ENCODE measurements at places on chromosomes 2 and 18. TPM values are rescaled to one million over a fixed set of nuclear protein-coding genes. Genes with fewer than 3 reads are reported as not detected.
A peak's percentile ranks its signal among the peaks of the same experiment; 100 is the strongest.

DNA sequence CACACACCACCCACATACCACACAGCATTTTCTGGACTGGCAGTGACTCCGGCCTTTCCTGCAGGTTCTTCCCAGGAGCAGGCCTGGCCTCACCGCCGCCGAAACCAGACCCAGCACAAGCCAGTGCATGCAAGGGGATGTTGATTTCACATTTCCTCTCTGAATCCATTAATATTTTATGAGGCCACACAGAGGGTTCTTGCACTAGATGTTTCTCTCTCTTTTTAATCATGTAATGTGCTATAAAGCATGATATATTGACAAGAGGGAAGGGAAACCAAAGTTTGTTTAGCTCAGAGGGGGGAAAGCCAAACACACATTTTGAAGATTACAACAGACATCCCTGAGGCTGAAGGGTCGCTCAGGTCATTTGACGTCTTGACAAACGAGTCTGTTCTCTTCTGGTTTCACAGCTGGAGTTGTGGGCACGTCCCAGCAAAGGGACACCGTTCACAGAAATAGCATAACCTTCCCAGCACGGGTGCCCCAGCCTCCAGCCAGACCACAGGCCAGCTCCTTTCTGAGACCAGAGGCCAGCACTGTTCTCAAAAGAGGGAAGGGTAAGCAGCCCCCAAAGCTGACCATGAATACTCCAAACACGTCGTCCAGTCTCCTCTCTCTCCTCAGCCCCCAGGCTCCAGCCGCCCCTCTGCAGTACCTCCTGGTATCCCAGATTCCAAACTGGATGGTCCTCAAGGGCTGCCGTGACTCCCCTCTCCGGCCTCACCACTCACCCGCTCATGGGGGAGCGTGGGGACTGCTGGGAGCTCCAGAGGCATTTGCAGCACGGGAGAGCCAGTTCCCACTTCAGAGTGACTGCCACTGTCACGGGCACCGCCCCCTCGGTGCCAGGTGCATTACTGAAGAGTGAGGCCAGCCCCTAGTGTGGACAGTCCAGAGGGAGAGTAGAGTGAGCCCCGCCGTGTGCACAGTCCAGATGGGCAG lies 340.3 kb upstream of the SALL3 start:
- no peak overlapping the region for H3K4me3 ChIP-seq
- H3K27me3 ChIP-seq, result no peaks in the 10 kb centered on the region
- no peaks in the 10 kb centered on the region for H3K4me1 ChIP-seq
- H3K36me3 ChIP-seq, result no peaks in the 10 kb centered on the region
- no peak for DNase-seq

DNA sequence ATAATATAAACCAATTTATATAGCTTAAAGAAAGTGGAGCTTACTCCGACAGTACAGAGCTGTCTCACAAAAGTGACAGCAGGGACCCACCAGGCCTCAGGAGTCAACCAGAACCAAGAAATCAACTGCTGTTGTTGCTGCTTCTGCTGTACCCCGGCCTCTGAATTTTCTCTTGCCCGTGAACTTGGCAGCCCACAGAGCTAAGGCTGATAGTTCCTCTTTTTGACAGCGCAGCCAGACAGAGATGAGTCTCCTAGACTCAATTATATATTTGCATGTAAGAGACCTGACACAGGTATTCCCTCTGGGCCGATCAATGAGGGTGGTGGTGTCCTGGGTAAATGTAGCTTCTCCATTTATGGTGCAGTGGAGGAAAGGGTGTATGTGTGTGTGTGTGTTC lies 109.4 kb downstream of the KCTD1 start:
- no peaks in the 10 kb centered on the region for H3K27me3 ChIP-seq
- H3K27ac ChIP-seq, result no peak overlapping the region
- no peaks in the 10 kb centered on the region for H3K36me3 ChIP-seq
- H3K4me3 ChIP-seq, result no peak overlapping the region

GRCh38 chr2:163481515-163481914 lies 254.3 kb downstream of the FIGN start:
- H3K4me1 ChIP-seq, result no peaks in the 10 kb centered on the region
- H3K27me3 ChIP-seq, result 0 out of 2 replicates have a peak, but pooled peaks cover 3% of the 10 kb centered on the region
- H3K4me3 ChIP-seq, result no peak overlapping the region
- no peak for DNase-seq
- no peaks in the 10 kb centered on the region for H3K36me3 ChIP-seq
- no peak overlapping the region for H3K27ac ChIP-seq

The REG3A gene
- total RNA-seq, result not detected

The SKOR2 gene
- not detected for total RNA-seq

The FHL2 gene
- 404 TPM for total RNA-seq

GRCh38 chr2:54858021-54858681 lies 134.7 kb downstream of the EML6 start:
- no peak overlapping the region for H3K4me3 ChIP-seq
- DNase-seq, result peak; percentile 78
- no peaks in the 10 kb centered on the region for H3K27me3 ChIP-seq
- no peaks in the 10 kb centered on the region for H3K36me3 ChIP-seq

- H3K27ac ChIP-seq, result no peak overlapping the region
- H3K4me1 ChIP-seq, result no peaks in the 10 kb centered on the region
- no peaks in the 10 kb centered on the region for H3K27me3 ChIP-seq
- H3K36me3 ChIP-seq, result no peaks in the 10 kb centered on the region
Observed at GRCh38 chr2:223649554-223650533, 47.7 kb upstream of the SCG2 start.

- H3K36me3 ChIP-seq, result no peaks in the 10 kb centered on the region
- H3K4me1 ChIP-seq, result no peaks in the 10 kb centered on the region
- H3K27ac ChIP-seq, result no peak overlapping the region
- DNase-seq, result no peak
Observed at GRCh38 chr2:226692521-226693126, 107.0 kb downstream of the IRS1 start.

DNA sequence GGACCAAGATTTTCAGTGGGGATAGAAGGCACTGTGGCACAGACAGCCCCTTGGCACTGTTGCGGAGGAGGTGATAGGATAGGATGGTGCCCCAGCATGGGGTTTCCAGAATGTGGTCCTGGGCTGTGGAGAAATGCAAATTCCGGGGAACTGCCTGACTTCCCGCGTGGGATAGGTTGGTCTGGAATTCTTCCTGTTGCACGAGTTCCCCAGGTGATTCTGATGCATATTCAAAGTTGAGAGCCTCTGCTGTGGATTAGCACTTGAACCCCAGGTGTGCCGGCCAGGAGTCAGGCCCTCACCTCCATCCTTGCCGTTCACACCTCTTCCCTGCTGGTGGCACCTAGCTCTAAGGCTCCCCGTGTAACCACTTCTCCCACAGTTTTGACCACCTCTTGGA lies 15.5 kb downstream of the NCK2 start:
- no peak overlapping the region for H3K4me3 ChIP-seq
- H3K36me3 ChIP-seq, result no peaks in the 10 kb centered on the region
- H3K27me3 ChIP-seq, result no peaks in the 10 kb centered on the region
- no peak for DNase-seq

The CAPN13 gene
- total RNA-seq, result not detected

The CAVIN2 gene
- 2.8 TPM for total RNA-seq

The FBXO15 gene
- total RNA-seq, result 0.22 TPM

The TUBB8B gene
- not detected for total RNA-seq

The RUFY4 gene
- total RNA-seq, result not detected

DNA sequence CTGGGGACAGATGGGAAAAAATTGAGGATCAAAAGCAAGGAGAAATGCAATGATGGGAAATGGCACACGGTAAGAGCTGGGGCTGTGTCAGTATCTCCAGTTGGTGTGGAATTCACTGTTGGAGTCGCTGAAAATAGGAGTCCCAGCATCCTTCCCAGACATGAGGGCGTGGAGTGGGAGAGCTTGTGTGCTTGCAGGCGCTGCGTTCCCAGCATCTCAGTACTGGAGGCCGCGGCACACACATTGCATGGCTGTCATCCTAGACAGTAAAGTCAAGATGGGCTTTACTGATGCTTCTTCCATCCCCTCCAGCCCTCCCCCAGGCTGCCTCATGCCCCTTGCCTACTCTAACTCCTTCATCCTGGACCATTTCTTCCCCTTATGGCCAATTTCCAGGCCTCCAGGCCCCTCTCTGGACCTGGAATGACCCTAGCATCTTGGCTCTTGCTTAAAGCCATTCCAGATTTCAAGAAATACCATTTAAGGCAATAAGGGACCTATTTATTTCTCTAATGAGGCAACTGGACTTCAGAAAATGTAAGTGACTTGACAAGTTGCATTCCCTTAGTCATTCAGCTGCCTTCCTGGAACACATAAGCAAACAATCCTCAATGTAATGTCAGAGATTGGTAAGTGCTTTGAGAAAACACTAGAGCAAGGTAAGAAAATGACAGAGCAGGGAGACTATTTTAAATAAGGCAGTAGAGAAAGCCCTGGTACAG lies 70.5 kb upstream of the TTC39C start:
- no peaks in the 10 kb centered on the region for H3K36me3 ChIP-seq
- DNase-seq, result peak; percentile 59
- H3K27ac ChIP-seq, result no peak overlapping the region
- H3K4me3 ChIP-seq, result no peak overlapping the region
- peaks cover 8% of the 10 kb centered on the region for H3K4me1 ChIP-seq

DNA sequence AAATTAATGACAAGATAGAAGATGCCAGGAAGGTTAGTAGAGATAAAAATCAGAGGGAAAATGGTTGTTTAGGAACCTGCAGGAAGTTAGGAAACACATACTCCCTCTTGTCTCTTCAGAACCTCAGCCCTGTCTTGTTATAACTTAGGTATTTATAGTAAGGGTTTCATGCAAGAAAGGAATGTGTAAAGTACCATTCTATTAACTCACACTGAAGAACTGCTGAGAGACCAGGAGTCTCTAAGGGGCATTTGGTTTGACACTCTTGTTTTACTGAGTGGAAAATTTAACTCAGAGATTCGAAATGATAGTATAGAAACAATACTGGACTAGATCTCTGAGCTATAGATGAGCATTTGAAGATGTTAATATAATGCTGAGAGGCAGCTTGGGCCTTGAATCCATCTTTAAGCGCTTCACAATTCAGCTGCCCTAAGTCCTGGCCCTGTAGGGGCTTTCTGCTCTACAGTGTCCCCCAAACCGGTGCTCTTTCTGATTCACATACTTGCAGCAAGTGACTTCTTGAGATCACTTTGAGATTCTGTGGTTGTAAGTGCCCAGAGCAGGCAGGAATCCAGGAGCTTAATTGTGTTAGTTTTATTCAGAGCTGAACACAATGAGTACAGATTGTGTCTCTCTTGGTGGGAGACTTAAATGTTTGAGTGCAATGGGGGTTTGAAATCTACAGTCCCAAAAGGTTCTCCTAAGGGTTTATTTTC lies 235.0 kb upstream of the RGPD4 start:
- H3K4me3 ChIP-seq, result no peak overlapping the region
- H3K27ac ChIP-seq, result peak overlapping the region; percentile 62
- peak; percentile 76 for DNase-seq
- H3K36me3 ChIP-seq, result no peaks in the 10 kb centered on the region

The PRKAG3 gene
- not detected for total RNA-seq

GRCh38 chr18:31424383-31424988 lies 23.1 kb upstream of the DSG3 start:
- DNase-seq, result peak; percentile 11
- H3K27ac ChIP-seq, result no peak overlapping the region
- no peaks in the 10 kb centered on the region for H3K27me3 ChIP-seq
- no peaks in the 10 kb centered on the region for H3K36me3 ChIP-seq

- no peaks in the 10 kb centered on the region for H3K27me3 ChIP-seq
- peaks cover 18% of the 10 kb centered on the region for H3K4me1 ChIP-seq
- H3K27ac ChIP-seq, result no peak overlapping the region
- H3K36me3 ChIP-seq, result no peaks in the 10 kb centered on the region
Observed at GRCh38 chr18:25097569-25098056, 254.4 kb downstream of the ZNF521 start.

The CAPN10 gene
- 13.3 TPM for total RNA-seq

DNA sequence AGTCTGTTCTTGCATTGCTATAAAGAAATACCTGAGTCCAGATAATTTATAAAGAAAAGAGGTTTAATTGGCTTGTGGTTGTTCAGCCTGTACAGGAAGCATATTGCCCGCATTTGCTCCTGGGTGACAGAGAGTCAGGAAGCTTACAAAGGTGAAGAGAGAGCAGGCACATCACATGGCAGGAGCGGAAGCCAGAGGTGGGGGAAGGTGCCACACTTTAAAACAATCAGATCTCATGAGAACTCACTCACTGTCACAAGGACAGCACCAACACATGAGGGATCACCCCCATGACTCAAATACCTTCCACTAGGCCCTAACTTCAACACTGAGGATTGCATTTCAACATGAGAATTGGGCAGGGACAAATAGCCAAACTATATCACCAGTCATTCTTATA lies 124.8 kb upstream of the COL5A2 start:
- H3K27me3 ChIP-seq, result no peaks in the 10 kb centered on the region
- H3K27ac ChIP-seq, result no peak overlapping the region
- H3K4me1 ChIP-seq, result no peaks in the 10 kb centered on the region
- DNase-seq, result no peak
- H3K4me3 ChIP-seq, result no peak overlapping the region

- H3K36me3 ChIP-seq, result no peaks in the 10 kb centered on the region
- H3K4me1 ChIP-seq, result no peaks in the 10 kb centered on the region
- H3K4me3 ChIP-seq, result no peak overlapping the region
Observed at GRCh38 chr2:143933946-143934569, 585.9 kb downstream of the ZEB2 start.

DNA sequence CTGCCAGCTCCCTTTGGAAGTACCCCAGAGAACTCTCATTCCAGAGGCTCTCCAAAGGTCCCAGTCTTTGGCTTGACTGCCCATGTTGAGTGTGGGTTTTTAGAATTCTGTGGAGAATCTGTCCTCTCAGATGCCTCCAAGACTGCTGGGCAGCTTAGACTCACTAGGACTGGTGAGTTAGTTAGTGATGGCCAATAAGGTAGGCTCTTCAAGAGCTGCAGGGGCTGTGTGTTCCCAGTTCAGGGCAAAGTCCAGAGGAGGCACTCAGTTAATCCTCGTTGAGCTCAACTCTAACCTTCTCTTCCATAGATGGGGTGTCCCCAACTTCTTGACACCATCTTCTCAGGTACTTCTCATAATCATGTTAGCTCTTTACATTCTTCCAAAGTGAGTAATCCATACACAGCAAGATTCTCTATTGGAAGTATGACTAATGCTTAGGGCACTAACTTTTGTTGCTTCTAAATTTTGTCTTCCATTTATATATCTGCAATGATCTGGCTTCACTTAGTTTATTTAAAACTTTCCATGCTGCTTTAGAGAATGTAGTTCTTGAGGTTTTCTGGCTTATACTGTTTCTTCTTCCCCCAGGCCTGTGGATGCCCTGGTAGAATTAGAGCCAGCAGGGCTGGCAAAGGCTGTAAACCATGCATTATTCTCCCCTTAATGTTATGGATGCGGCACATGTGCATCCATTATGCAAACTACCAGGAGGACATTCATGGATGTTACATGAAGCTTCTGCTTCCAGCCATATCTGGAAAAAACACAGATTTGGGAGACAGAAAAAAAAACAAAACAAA lies 88.9 kb downstream of the POLE4 start:
- H3K4me3 ChIP-seq, result peak overlapping the region; percentile 30
- H3K4me1 ChIP-seq, result peaks cover 18% of the 10 kb centered on the region
- DNase-seq, result peak; percentile 69

DNA sequence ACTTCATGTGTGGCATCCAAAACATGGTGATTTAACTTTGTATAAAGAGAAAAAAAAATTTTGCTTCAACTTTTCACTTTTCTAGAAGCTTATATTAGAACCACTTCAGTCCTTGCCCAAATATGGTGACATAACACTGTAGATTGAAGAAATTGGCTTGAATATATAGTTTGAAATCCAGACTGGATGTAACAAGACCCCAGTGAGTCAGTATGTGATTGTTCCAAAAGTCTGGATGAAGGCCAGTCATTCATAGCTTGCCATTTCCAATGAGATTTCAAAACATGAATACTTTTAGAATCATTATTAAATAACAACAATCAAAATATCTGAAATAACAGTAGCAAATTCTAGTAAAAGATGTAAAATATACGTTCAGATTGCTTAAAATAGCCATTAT lies 104.8 kb upstream of the FN1 start:
- H3K27ac ChIP-seq, result peak overlapping the region; percentile 37
- peaks cover 45% of the 10 kb centered on the region for H3K4me1 ChIP-seq
- no peaks in the 10 kb centered on the region for H3K36me3 ChIP-seq

All from GM23248 (cell line).